Fibroblast of lung (primary cell): ENCODE measurements at places on chromosomes 1 and 21.

- DNase-seq: no peak
Observed at GRCh38 chr1:14476170-14476955, 122.1 kb upstream of the KAZN start.

GRCh38 chr1:34113362-34113761, 51.7 kb downstream of the CSMD2 start:
- DNase-seq: no peak

DNA sequence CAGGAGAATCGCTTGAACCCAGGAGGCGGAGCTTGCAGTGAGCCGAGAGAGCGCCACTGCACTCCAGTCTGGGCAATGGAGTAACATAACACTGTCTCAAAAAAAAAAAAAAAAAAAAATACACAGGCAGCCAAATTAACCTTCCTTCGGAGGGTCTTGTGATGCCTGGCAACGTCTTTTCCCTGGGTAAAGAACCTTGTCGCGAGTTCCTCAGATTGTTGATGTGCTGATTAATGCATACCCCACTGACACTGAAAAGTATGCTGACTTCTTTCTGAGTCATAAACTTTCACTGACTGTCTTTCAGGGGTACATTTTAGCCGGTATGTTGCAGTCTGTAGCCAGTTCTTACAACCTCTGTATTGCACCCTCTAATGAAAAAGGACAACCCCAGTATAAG, 95.1 kb upstream of the SOD1 start:
- DNase-seq: no peak

- DNase-seq: peak; percentile 34
Observed at GRCh38 chr1:240152611-240153297, 61.1 kb downstream of the FMN2 start.

DNA sequence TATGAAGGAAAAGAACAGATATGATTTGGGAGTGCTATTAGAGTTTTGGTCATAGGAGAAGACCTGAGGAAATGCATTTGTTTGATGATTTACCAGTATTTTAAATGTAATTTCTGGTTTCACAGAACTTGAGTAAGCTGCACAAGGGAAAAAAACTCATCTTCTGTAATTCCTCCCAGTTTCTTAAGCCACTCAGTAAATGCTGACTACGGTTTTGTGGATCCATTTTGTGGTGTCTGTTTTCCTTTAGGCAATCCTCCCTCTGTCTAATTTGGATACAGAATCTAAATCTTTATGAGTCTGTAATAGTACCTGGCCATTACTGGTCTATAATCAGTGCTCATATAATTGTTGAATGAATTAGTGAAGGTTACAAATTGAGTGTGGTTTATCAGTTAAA, 72.0 kb downstream of the OLFML2B start:
- no peak for DNase-seq

GRCh38 chr1:47388030-47388890, 27.8 kb upstream of the FOXE3 start:
- no peak for DNase-seq

DNA sequence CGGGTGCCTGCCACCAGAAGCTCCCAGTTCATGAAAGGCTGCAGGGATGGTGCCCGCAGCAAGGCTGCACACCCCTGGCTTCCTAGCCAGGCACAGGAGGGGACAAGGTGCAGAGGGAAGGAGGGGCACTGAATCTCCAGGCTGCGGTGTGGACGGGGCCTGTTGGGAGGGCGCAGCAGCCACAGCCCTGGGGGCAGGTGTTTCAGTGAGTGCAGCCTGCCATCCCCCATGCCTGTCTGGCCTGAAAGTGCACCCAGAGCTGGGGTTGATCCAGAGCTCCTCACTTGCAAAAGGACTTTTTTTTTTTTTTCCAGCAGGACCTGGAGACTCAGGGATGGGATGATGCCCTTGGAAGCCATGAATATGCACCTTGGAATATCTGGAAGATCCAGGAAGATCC, 153.7 kb upstream of the C1orf174 start:
- no peak for DNase-seq

GRCh38 chr1:234315091-234315541, 58.1 kb upstream of the COA6 start:
- peak; percentile 35 for DNase-seq

DNA sequence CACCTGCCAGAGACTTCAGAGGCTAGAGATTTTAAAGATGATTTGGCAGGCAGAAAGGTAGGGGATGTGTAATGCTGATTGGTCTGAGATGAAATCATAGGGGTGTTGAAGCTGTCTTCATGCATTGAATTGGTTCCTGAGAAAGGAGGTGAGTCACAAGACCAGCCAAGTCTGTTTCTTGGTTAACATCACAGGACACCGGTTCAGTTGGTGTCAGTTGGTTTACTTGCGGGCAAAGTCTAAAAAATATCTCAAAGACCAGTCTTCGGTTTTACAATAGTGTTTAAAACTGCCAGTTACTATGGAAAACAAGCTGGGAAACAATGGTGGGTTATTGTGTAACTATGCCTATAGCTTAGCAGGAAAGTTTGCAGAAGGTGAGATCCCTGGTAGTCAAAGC, 305.9 kb downstream of the BARHL2 start:
- DNase-seq: no peak
